ENCODE measurements at places on chromosomes 2 and 18.

GRCh38 chr2:25615386-25615785, 58.0 kb downstream of the DTNB start:
- DNase-seq = no peak

- no peak for DNase-seq
Measured at GRCh38 chr2:39568561-39569006, 97.1 kb upstream of the TMEM178A start.

GRCh38 chr2:121044412-121044811, 240.6 kb downstream of the TFCP2L1 start:
- DNase-seq = no peak

DNA sequence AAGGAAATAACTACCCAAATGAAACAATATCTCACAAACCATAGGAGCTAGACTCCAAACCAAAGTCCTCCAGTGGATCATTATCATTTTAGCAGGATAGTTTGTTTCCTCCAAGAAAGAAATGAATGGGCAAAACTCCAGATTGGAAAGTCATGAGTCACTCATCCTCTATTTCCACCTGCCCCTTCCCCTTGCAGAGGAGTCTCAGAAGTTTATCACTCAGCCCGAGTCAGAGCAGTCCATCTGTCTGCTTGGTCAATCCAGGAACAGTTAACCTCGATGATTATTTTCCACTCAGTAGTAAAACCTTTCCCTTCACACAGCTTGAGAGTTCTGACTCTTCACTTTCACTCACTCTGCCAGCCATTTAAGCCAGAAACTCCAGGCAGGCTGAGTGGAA, 462.2 kb downstream of the BCL11A start:
- no peak for DNase-seq

DNA sequence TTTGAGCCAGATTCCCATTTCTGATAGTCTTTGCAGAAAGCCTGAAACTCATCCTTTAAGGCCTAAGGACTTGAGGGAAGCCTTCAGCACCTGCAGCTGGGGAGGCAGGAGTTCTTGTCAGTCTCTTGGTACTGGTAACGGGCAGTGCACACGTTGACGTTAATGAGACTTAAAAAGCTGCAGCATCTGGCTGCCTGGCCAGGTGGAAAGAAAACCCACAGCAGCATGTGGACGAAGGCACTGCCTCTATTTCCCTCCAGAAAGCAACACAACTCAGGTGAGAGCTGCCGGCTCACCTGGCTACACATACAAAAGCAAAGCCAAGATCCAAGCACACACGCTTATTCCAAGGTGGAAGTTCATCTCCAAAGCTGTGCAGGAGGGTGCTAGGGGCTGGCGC, 178.8 kb downstream of the ANAPC1 start:
- no peak for DNase-seq
